ENCODE measurements at places on chromosomes 7 and 10.

DNA sequence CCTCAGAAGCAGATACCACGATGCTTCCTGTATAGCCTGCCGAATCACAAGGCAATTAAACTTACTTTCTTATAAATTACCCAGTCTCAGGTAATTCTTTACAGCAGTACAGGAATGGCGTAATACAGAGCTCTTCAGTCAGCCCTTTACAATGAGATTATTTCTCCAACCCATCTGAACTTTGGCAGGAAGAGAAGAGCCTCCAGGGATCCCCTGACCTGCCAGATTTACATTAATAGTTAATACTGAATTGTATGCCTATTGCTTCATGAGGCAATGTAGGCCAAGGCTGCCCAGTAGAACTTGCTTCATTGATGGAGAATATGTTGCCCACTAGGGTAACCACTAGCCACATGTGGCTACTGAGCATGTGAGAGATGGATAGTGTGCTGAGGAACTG, 608.7 kb downstream of the SH2D4B start:
- DNase-seq = no peak

- DNase-seq = no peak
Measured at GRCh38 chr10:93250010-93250409, 176.3 kb downstream of the CYP26A1 start.

GRCh38 chr7:28474282-28474638, 61.9 kb downstream of the CREB5 start:
- DNase-seq = no peak

DNA sequence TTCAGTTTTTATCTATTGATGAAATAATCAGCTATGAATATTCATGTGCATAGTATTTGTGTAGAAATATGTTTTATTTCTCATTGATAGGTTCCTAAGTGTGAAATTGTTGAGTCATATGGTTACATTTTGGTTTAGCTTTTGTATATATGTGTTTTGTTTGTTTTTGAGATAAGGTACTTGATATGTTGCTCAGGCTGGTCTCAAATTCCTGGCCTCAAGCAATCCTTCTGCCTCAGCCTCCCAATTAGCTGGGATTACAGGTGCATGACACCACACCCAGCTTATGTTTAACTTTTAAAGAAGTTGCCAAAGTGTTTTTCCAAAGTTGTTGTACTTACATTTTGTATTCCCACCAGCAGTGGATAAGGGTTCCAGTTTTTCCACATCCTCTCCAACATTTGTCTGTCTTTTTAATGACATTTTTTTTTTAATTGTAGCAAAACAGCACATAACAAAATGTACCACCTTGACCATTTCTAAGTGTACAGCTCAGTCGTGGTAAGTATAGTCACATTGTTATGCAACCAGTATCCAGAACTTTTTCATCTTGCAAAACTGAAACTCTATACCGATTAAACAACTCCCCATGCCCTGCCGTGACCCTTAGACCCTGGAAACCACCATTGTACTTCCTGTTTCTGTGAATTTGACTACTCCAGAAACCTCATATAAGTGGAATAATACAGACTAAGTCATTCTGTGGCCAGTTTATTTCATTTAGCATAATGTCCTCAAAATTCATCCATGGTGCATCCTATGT, 12.6 kb upstream of the UBE2D1 start:
- peak; percentile 13 for DNase-seq

- no peak for DNase-seq
Measured at GRCh38 chr7:66142996-66143395, 28.3 kb downstream of the CRCP start.

- no peak for DNase-seq
Measured at GRCh38 chr10:95837783-95838182, 70.0 kb upstream of the CC2D2B start.

- DNase-seq = no peak
Measured at GRCh38 chr10:19922236-19922963, 106.2 kb downstream of the PLXDC2 start.

- DNase-seq = no peak
Measured at GRCh38 chr10:188546-188945, 53.3 kb downstream of the ZMYND11 start.

- DNase-seq = no peak
Measured at GRCh38 chr7:43148161-43148731, 35.8 kb downstream of the HECW1 start.

DNA sequence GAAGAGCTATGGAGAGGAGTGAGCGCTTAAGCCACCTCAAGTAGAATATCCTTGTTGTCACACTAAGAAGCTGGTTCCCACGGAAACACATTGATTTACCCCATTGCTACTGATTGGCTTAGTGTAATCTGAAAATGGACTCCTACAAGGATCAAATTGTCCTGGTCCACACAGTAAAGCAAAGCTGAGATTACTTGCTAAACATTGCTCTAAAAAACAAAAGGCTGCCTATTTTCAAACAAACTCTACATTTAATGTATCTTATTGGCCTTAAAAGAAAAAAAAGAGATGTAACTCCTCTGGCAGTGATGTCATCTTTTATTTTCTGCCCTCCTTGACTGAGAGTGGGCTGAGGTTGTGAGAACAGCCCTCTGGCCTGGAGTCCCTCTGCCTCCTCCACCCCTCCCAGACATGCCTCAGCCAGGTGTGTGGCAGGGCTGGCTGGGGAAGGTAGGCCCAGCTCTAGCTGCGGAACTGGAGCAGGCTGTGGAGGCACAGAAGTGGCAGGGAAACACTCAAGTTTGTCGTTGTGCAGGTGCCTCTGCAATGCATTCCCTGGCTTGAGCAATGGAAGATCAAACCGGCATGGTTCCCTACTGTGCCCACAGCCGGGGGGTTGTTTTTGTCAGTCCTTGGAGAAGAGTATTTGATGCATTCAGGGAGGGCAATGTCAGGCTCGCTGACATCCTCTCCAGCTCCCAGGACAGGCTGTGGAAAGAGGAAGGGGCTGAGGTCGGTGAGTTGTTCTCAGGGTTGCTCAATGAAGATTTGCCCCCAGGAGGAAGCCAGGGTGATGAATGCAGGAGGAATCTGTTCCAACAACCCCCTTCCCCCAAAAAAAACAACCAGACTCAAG, 9.1 kb downstream of the KLF6 start:
- peak; percentile 70 for DNase-seq

DNA sequence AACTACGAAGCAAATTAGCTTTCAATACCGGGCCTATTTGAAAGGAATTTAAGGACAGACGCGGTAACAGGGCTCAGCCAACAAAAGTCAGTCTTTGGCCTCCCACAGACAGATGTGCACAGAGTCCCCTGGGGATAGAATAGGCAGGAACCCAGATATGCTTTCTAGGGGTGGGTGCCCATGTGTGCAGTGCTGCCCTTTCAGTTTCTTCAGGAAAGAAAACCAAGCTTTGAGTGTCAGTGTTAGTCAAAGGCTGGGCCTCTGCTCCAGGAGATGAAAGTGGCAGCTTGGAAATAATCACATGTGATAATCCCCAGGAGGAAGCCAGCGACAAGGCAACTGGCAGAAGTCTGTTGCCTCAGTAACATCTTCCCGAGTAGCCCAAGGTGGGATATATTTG, 43.8 kb upstream of the CSTF2T start:
- DNase-seq = no peak

DNA sequence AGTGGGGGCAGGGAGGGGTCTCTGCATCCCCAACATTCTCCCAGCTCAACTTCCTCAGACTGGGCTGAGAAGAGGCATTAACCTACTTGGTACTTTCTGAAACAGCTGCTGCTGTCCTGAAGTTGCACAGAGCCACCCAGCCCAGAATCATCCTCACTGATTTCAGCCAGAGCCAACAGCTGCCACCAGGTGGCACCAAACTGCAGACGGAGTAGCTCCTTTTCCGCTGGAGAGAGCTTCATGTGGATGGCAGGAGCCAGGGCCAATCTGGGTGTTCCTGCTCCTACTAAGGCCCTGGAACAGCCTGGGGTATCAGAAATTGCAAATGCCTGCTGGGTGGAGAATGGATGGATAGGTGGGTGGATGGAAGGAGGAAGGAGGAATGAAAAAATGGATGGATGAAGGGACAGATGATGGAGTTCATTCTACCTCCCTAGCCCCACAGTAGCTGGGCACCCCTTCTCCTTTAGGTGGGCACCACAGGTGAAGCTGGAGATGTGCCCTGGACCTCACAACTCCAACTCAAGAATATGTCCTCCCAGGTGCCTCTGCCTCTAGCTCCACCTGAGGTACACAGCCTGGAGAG, 11.8 kb upstream of the DRGX start:
- peak; percentile 68 for DNase-seq

- no peak for DNase-seq
Measured at GRCh38 chr10:34172936-34173533, 642.1 kb downstream of the PARD3 start.

DNA sequence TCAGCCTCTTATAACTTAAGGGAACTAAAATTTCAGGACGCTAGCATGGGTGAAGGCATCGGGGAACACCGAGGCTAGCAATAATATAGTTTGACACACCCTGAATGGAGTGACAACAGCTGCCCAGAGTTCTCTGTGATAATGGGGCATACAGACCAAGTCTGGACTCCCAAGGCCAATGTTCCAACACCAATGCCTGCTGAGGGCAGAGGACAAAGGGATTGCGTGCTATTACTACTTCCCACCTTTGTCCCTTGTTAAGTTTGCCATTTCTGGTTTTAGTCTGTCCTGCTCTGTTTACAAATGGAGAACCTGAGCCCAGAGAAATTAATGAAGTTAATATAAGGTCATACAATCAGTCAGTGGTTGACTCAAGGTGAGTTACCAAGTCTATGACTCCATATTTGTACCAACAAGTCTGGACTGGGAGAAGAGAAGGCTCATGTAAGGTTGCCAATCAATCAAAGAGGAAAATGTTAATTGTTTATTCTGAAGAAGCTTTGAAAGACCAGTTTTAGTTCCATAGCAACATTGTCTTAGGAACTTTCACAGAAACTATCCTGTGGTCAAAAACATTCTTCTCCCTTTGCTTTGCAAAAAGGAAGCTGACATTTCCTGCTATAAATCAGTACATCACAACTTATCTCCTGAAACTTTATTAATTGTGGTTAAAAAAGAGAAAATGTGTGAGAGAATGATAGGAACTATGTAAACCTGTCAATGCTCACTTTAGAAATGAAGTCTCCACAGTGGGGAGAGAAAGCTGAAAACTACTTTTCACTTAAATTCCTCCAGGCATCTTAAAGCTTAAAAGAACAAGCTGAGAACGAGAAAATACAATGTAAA, 74.5 kb downstream of the CCDC6 start:
- DNase-seq = no peak

DNA sequence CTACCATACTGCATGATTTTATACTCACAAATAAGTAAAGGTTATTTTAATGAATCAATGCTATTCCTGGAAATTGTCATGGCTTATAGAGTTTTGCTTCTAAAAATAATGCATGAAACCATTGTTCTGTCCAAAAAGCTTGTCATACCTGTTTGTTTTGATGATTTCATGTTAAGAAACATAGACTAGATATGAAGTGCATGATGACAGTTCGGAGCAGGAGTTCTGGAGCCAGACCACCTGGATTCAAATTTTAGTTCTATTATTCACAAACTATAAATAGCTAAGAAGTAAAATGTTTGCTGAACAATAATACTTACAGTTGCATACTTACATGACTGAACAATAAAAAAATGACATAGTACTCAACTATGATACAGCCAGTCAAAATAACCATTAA, 107.0 kb upstream of the AKR1E2 start:
- no peak for DNase-seq

GRCh38 chr7:1085266-1085665, 2.6 kb upstream of the GPER1 start:
- no peak for DNase-seq

GRCh38 chr7:50461695-50462094, 11.5 kb upstream of the FIGNL1 start:
- no peak for DNase-seq

GRCh38 chr10:623014-623413, 66.5 kb downstream of the DIP2C start:
- no peak for DNase-seq

DNA sequence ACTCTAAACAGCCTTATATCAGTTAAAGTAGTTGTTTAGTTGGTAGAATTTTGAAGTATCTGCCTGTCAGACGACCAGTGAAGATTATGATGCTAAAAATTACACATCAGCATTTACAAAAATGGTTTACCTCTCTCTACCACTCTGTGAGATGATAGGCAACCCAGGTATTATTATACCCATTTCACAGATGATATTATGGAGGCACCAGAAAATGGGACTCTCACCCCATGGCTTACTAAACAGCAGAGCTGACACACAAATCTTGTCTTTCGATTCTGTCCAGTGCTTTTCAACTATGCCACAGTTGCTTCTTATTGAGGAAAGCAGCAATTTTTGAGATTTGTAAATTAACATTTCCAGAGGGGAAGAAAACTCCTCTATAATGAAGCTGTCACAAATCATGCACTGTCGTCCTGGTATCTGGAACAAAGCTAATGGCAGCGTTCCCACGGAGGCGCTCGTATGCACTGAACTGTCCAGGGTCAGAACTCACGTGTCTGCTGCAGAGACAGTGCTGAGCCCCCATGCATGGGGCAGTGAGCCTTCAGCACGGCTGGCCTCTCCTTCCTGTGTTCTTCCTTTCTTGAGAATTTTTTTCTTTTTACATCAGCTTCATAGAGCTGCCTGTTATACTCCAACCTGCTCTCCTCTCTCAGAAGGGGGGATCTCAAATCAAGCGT, 381.1 kb downstream of the SDK1 start:
- DNase-seq = no peak

DNA sequence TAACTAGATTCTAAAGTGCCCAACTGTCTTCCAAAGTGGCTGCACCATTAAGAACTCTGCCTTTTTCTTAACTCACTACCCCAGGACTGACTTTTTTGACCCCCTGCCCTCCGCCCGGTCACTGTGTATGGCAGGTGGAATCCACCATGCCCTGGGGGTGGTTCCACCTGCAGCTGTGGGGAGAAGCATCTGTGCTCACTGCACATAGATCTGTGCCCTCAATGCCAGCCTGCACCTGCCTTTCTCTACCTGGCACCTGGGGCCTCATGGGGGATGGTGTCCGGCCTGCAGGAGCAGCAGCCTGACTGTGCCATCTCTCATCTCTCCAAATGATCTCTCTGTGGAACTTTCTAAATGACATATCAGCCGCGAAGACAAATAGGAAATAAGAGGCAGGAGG, 353.5 kb downstream of the PAXIP1 start:
- no peak for DNase-seq

- no peak for DNase-seq
Measured at GRCh38 chr7:28104041-28104541, 76.5 kb downstream of the JAZF1 start.

DNA sequence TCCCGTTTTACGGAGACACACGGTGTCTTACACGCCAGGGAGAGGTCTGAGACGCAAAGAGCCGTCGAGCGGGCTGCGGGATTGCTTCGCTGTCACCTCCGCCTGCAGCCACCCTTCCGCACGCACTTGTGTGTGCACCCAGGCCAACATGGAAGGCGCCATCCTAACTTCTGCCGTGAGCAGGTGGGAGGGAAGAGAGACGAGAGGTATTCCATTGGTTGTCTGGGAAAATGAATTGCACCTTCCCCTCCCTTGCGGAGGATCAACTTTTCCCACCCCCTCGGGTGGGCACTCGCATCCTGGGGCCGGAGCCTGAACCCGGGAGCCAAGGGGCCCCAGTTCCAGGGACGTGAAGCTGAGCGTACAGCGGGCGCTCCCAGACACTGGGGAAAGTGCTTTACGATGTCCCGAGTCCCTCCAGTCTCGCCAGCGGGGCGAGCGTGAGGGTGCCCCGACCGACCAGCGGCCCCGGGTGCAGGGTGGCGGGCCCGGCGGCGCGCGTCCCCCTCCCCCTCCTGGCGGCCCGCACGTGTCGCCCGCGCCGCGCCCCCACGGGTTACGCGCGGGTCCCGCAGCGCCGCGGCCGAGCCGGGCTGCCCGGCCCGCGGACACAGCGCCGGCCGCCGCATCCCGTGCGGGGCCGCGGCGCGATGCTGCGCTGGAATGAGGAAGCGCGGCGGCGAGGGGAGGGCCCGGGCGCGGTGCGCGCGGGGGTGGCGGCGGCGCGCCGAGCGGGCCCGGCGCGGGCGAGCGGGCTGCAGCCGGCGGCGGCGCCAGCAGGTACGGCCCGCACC, 984 bp upstream of the IKZF1 start:
- no peak for DNase-seq
